ENCODE measurements at places on chromosomes 6 and 20.

- DNase-seq: no peak
Observed at GRCh38 chr6:99689916-99690685, 83.5 kb downstream of the PRDM13 start.

GRCh38 chr6:4592026-4592425 lies 184.2 kb upstream of the CDYL start:
- DNase-seq: no peak

GRCh38 chr6:110307368-110307767 lies 50.8 kb downstream of the METTL24 start:
- DNase-seq: no peak

DNA sequence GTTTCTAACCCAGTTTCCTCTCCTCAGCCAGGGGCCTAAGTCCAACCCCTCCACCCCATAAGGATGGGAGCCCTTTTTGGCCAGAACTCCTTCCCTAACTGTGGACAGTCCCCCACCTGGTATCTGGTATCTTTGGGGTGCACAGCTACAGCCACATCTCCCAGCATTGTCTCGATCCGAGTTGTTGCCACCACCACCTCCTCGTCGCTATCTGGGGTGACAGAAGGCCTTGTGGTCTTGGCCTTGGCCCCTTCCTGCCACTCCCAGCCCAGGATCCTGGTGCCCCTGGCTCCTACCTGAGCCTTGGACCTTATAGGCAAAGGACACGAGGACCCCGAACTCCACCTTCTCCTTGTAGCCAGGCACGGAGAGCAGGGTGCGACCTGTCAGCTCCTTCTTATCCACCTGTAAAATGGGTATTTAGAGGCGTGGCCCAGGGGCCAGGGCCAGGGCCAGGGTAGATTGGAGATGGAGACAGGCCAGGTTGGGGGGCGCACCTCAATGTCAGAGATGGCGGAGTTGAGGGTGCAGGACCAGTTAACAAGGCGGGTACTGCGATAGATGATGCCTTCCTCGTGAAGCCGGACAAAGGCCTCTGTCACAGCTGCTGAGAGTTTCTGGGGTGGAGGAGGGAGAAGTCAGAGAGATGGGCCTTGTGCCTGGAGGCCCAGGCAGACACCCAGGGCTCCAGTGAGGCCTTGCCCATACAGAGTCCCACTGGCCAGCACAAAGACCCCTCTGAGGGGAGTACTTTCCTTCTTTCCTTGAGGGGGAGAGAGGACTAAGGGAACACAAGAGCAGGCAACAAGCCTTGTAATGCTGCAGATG lies 7.2 kb upstream of the VWA7 start:
- no peak for DNase-seq

DNA sequence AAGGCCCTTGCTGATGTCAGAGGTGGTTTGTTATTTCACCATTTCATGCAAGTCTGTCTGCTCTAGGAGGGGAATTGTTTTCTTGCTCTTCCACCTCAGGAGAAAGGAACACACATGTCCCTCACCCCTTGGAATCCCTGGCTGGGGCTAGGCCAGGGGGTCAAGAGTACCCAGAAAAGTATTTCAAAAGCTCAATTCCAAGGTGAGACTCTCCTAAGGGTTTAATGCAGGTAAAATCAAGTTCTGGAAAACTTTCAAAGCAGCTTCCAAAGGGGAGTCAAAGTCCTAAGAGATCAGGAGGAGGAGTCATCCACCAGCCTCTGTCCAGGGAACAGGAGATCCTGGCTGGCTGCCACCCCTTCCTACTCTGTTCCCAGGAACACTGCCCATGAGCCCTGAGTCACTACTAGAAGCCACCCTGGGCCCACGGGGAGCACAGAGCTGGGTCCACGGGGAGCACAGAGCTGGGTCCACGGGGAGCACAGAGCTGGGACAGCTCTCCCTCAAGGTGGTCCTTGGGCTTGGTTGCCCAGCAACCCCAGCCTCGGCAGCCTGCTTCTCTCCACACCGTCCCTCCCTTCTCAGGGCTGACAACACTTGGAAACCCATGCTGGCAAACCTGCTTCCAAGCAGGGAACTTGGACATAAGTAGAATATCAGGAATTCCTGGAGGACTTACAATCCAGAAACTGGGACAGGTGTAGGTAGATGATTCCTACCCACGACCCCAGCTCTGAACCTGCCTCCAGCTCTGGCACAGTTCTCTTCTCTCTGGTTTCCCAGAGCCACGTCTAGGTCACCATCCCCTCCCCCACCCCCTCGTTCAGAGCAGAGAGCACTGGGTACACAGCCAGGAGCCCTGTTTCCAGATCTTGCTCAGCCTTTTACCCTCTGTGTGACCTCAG lies 35.3 kb upstream of the CDKN1A start:
- no peak for DNase-seq

DNA sequence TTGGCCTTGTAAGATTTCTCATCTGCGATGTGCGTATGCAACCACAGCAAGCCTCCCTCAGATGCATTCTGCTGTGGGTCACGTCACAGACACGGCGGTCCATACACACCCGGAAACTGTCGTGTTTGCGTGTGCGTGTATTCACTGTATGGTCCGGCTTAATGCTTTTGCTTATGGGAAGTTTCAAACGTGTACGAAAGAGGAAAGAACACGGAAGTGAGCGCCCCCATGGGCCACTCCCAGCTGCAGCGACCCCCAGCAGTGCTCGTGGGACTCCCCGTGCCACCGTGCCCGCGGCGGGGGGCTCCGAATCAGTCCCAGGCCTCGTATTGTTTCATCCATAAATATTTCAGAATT lies 10.2 kb downstream of the DLL1 start:
- no peak for DNase-seq

- no peak for DNase-seq
Observed at GRCh38 chr6:53938810-53939209, 144.0 kb downstream of the LRRC1 start.

GRCh38 chr20:49794336-49795134 lies 18.1 kb upstream of the SLC9A8 start:
- no peak for DNase-seq

- DNase-seq: no peak
Observed at GRCh38 chr6:776528-776931, 83.6 kb upstream of the EXOC2 start.

DNA sequence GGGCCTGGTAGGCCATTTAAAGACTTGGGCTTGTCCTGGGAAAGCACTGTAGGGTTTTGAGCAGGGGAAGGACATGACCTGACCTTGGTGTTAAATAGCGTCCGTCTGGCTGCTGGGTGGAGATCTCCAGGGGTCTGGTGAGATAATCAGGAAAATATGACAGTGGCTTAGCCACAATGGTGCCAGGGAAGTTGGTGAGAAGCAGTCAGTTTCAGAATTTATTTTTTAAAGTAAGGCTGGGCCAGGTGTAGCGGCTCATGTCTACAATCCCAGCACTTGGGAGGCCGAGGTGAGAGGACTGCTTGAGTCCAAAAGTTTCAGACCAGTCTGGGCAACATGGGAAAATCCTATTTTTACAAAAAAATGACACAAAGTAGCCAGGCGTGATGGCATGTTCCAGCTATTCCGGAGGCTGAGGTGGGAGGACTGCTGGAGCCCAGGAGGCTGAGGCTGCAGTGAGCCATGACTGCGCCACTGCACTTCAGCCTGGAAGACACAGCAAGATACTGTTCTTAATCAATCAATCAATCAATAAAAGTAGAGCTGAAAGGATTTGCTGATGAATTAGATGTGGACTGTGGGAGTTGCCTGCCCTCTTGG lies 41.4 kb downstream of the BCL2L1 start:
- no peak for DNase-seq

- DNase-seq: no peak
Observed at GRCh38 chr20:36105711-36106226, 48.8 kb upstream of the EPB41L1 start.

DNA sequence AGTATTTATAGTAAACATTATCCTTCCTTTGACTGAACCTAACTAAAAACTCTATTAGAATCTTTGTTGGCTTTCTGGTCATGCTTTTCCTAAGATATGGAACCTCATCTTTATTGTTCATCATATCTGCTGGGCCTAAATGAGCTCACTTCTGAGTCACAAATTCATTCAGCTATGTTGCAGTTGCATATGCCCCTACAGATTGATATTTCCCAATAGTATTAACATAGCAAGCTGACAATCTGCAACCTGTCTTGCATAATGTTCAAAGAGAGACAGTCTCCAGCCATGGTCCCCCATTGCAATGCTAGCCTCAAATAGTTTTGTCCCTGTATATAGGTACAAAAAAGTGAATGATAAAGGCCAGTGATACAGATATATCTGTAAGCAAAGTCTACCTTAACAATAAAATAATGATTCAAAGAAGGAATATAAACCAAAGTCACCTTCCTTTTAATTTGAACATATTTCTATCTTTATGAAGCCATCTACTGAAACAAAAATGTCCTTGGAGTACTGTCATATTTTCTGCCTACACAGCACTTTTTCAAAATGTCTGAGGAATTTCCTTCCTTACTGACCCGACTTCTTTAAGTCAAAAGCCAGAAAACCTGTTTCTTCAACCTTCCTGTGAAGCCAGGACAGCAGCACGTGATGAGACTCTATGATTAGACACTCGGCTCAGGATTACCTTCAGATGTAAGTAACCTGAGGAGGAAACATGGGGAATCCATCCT lies 140.7 kb downstream of the UBE3D start:
- no peak for DNase-seq

DNA sequence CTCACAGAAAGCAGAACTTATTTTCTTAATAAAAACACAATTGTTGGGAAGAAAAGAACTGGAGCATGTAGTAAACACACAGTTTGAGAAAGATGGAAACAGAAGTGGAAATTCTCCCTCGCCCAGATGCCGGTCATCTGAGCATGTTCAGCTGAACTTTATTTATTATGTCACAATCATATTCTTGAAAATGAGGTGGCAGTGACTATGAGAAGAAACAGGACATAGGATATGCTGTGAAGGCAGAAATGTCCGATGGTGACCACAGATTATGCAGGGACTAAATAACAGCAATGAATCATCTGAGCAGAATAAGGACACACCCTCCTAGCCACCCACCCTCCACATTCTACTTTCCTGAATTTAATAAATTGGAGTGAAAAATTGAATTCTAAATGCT lies 425.3 kb upstream of the NOX3 start:
- no peak for DNase-seq

GRCh38 chr20:5030348-5031205 lies 29.3 kb upstream of the SLC23A2 start:
- DNase-seq: no peak

GRCh38 chr20:15854911-15855310 lies 718.3 kb downstream of the KIF16B start:
- DNase-seq: no peak

GRCh38 chr6:80183019-80183795 lies 76.7 kb downstream of the BCKDHB start:
- no peak for DNase-seq

DNA sequence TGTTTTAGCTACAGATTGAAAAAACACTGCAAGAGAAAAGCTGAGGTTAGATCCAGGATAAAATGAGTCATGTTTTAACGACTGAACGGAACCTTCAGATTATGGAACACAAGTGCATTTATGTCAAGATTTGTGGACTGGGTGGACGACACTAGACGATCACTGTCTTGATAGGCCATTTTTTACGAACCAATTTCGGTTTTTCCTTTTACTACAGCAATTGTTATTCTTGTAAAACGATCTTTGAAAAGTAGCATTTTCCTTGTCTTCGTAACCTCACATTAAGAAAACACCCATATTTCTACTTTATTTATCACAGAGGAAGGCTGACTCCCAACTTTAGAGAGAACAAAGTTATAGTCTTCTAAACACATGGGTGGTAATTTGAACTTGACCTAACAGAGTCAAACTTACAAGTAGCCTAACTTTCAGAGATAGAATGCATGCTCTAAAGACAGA lies 294.2 kb upstream of the TCF21 start:
- DNase-seq: no peak

DNA sequence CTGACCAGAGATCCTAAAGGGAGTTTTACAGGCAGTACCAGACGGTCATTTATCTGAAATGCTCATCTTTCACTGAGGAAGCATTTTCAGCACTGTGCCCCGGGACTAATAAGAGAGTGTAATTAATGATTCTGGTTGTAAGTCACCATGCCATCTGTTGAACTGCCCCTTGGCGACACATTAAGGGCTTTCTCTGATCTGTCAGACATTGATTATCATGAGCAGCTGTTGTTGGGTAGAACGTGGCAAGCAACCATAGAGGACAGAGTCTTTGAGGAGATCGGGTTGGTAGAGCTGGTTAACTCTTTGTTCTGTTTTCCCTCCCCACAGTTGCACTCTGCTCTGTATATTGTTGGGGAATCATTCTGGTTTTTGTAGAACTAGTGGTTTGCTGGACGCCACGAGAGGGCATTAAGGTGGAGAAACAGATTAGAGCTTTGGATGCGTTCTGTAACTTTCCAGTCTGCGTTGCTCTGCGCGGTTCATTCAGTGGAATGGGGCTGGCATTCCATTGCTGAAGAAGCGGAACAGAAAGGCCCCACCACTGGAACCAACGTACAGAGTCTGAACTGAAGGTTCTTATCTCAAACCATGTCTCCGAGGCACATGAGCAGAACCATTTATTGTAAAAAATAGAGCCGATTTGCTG lies 34.3 kb downstream of the RPRD1B start:
- peak; percentile 44 for DNase-seq

GRCh38 chr6:33751771-33752645 lies 5.3 kb upstream of the IP6K3 start:
- no peak for DNase-seq

- DNase-seq: no peak
Observed at GRCh38 chr6:12032783-12033573, 20.9 kb downstream of the HIVEP1 start.

GRCh38 chr20:19497064-19497463 lies 261.0 kb upstream of the RIN2 start:
- no peak for DNase-seq

DNA sequence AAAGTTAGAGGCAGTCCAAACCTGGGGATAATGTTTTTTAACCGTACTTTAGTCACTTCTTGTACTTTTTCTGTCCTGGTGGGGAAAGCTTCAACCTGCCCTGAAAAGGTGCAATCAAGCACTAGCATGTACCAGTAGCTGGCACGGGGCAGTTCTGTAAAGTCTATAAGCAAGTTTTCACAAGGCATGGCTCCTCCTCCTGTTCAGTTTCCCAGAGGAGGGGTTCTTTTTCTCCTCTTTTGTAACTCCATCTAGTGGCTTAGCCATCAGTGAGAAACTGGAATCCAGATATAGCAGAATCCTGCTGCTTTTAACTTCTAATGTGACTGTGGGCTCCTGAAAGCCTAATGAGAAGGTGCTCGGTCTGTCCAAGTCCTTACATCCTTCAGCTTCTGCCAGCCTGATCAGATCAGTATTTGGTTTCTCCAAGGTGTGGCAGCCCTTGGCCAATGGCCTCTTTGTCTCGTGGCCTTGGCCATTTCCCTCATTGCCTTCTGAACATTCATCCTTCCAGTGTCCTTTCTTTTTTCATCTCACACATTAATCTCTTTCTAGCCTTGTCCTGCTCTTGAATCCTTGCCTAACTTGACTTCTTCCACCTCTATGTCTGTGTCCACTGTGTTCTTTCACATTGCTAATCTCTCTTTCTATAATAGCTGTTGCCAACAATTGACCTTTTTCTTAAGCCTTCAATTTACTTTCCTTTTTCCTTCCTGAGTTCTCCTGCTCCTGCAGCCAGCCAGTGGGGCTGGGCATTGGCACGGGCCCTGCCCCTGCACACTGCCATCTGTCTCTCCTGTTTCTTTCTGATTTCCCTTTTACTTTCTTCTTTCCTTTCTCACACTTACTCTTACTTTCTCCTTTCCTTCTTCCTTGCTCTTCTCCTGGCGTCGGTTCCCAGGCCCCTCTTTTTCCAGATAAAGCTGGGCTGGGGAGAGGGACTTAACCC lies 222.0 kb upstream of the SYNCRIP start:
- no peak for DNase-seq

- DNase-seq: no peak
Observed at GRCh38 chr6:125346926-125347563, 45.3 kb upstream of the HDDC2 start.
